Hypothalamus (tissue), 51 donors: ENCODE measurements at places on chromosomes 7 and 10.

DNA sequence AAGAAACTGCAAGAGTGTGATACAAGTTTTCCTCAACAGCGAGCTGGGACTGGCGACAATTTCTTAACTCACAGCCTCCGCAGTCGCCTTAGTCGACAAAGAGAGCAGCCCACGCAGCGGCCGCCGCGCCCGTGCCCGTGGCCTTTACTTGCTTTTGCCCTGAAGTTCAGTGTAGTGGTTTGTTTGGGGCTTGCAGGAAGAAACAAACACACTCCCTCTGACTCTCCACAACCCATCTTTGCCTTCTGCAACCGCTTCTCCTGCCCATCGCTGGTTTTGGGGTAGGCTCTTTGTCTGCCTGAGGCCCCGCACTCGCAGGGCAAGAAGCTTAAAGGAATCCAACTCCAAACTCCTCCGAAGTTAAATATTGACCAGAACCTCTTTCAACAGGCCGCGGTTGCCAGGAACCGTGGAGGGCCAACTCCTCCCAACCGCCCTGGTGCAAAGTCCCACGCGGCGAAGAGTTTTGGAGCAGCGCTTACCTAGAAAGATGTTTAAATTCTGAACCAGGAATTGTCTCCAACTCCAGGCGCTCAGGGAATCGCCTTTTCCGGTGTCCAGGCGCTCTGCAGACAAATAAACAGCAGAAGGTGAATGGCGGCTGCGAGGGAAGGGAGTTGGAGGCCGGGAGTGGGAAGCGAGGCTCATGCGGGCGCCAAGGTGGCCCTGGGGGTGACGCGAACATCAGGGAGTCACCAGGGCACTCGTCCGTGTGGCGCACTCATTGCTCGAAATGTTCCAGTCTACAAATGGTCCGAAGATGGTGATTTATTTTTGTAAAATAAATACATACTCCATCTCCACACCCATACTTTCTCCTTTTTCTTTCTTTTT lies 8.3 kb downstream of the HOXA4 start:
- DNase-seq = no peak

- DNase-seq = no peak
Observed at GRCh38 chr10:96890580-96890979, 58.5 kb downstream of the LCOR start.

- DNase-seq = no peak
Observed at GRCh38 chr10:70563230-70563629, 39.3 kb downstream of the PRF1 start.

DNA sequence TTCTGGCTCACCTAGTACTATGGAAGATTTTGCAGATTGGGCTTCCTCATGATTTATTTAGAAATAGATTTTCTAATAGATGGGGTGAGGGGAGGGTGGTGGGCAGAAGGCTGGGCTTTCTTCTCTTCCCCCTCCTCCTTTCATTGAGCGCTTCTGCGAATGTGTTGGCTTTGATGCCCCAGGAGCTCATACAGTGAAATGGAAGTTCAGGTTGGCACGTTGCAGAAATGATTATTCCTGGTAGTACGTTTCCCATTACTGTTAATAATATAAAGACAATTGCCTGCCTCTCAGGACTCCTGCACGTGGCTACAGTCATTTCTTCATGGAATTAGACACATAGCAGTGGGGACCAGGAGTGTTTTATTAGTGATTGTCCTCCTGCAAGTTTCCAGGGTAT lies 39.8 kb downstream of the TCF7L2 start:
- no peak for DNase-seq

GRCh38 chr10:62696798-62697197 lies 107.7 kb upstream of the ADO start:
- DNase-seq = no peak

DNA sequence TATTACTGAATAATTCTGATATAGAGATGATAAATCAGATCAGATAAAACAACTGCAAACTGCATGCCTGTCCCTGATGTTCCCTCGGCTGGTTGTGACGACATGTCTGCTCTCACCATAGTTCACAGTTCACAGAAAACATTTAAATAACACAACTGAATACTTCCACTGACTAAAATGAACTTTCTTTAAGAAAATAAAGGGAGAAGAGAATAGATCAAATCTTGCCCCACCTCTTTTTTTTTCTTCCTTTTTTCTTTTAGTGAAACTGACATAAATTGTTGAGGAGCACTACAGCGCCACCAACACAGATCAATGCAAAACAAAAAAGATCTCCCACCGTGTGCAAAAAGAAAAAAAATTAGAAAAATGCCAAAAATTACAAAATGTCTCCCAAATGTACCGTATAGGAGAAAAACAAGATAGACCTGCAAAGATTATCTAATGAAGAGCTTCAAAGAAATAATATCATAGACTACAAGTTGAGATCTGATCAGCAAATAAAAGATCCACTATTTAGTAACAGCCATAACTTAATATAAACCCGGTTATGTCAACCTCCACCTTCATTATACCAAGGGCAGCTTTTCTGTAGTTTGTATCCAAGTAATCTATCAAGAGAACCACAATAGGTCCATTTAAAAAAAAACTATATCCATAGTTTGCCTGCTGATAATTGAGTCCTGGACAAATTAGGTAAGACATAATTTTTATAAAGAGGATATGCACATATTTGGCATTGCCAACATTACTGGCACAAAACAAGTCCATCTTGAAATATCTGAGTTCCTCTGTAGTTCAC lies 30.7 kb upstream of the EPC1 start:
- no peak for DNase-seq

GRCh38 chr10:127135844-127136577 lies 60.4 kb downstream of the INSYN2A start:
- no peak for DNase-seq
